ENCODE measurements at places on chromosomes 12 and 14.

DNA sequence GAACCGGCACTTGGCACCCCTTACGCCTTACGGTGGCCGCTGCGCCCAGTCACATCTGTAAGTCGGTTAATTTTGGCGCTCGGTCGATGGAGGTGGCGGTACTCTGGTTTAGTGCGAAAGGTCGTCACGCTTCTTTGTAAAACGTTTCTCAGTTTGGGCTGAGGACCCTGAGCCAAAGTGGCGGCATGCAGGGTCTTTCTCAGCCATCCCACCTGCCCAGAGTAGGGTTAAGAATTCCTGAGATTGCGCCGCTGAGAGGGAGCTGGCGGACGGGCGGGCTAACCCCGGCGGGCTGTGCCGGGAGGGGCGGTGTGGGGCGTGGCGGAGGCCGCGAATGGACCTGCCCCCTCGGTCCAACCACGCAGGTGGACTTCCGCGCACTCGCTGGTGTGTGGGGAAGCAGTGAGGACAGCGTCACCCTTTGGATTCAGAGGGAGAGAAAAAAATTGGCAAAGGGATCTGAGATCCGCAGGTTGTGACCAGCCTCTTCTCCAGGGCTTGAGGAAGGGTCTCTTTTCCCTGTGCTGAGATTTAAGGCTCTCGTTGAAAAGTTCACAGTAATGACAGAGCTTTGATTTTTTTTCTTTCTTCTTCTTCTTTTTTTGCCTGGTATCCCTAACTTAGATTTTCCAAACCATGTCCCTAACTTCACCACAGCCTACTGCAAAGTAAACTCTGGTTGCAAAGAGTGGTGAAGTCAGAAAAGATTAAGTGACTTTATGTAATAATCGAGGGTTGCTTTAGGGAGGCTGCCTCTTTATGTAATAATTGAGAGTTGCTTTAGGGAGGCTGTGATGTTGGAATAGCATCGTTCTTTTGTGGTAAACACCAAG is 602 bp upstream of the FBXO33 start:
- peak overlapping the region; percentile 89 for H3K4me3 ChIP-seq
- peak; percentile 79 for DNase-seq
- peaks cover 15% of the 10 kb centered on the region for H3K4me1 ChIP-seq
- peak overlapping the region; percentile 48 for H3K27ac ChIP-seq
- H3K27me3 ChIP-seq = peaks cover 3% of the 10 kb centered on the region

DNA sequence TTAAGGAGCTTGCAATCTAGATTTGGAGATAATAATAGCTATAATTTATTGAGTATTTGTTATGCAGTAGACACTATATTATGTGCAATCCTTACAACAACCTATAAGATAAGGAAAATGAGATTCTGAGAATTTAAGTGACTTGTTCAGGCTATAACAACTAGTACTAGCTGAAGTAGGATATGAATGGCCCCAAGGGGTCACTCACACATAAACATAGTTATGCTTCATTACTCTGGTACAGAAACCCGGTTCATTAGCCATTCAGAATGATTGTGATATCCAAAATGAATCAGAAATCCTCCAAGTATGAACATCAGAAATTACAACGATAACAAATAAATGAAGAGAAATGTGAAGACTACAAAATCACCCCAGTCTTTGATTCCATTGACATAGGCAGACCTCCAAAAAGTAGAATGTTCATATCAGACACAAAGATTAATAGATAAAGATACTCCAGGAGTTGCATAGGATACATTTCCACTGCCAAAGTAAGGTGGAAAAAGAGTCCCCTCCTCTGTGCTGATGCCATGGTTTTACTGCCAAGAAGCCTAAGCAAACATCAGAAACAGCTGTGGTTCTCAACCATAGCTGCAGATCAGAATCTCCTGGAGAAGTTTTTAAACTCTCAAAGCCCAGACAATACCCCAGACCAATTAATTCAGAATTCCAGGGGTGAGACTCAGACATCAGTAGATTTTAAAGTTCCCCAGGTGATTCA is 8.6 kb upstream of the NID2 start:
- H3K4me1 ChIP-seq = no peaks in the 10 kb centered on the region
- H3K4me3 ChIP-seq = no peak overlapping the region
- H3K27me3 ChIP-seq = no peaks in the 10 kb centered on the region
- H3K36me3 ChIP-seq = no peaks in the 10 kb centered on the region
- DNase-seq = no peak

DNA sequence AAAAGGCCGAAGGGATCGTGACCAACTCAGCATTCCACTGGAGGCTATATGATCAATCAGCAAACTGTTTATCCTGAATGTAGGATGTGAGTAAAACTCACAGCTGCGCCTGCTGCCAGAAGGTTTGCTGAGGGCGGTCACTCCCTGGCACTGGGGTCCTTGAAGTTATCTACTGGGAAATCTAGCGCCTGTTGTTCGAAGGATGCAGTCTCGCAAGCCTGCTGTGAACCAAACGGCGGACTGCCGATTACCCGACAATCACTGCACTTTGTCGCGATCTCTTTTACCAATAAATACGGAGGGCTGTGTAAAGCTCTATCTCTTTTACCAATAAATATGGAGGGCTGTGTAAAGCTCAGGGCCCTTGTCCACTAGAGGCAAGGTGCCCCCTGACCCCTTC is 12.9 kb downstream of the DDX51 start:
- no peak overlapping the region for H3K4me3 ChIP-seq
- no peak overlapping the region for H3K27ac ChIP-seq
- peaks cover 45% of the 10 kb centered on the region for H3K36me3 ChIP-seq
- DNase-seq = no peak
- H3K27me3 ChIP-seq = peaks cover 5% of the 10 kb centered on the region

DNA sequence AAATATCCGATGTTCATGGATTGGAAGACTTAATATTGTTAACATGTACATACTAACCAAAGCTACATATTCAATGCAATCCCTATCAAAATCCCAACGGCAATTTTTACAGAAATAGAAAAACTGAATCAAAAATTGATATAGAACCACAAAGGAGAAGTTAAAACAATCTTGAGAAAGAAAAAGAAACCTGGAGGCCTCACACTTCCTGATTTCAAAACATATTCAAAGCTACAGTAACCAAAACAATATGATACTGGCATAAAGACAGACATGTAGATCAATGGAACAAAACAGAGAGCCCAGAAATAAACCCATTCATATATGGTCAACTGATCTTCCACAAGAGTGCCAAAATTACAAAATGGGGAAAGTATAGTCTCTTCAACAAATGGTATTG is 5.4 kb upstream of the PELI2 start:
- no peak overlapping the region for H3K27ac ChIP-seq
- H3K4me3 ChIP-seq = no peak overlapping the region
- no peak for DNase-seq
- H3K4me1 ChIP-seq = peaks cover 28% of the 10 kb centered on the region
- H3K36me3 ChIP-seq = peaks cover 6% of the 10 kb centered on the region

DNA sequence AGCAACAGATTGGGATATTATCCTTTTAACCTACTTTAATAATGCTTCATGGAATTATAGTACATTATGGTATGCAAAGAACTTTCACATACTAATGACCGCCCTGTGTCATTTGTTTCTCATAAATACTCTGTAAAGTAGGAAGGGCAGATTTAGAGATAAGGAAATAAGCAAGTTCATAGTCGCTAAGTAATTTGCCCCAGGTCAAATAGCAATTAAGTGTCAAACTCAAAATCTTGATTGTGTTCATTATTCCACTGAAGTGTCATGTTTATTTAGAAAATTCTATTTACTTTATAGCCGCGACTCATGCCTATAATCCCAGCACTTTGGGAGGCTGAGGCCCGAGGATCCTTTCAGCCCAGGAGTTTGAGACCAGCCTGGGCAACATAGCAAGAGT is 98.7 kb upstream of the ATF1 start:
- no peaks in the 10 kb centered on the region for H3K36me3 ChIP-seq
- H3K4me1 ChIP-seq = no peaks in the 10 kb centered on the region
- no peak overlapping the region for H3K4me3 ChIP-seq
- H3K27ac ChIP-seq = no peak overlapping the region

- H3K27ac ChIP-seq = no peak overlapping the region
- no peaks in the 10 kb centered on the region for H3K27me3 ChIP-seq
- peaks cover under 1% of the 10 kb centered on the region for H3K4me1 ChIP-seq
- no peaks in the 10 kb centered on the region for H3K36me3 ChIP-seq
Measured at GRCh38 chr12:58204071-58204470, 262.7 kb downstream of the ATP23 start.

DNA sequence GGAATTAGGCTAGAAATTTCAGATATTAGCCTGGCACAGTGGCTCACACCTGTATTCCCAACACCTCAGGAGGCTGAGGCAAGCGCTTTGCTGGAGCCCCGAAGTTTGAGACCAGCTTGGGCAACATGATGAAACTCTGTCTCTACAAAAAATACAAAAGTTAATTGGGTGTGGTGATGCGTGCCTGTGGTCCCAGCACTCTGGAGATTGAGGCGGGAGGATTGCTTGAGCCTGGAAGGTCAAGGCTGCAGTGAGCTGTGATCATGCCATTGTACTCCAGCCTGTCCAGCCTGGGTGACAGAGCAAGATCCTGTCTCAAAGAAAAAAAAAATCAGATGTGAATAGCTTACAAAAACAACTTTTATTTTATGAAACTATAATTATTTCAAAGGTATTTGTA is 15.1 kb downstream of the FRMD6 start:
- peaks cover 2% of the 10 kb centered on the region for H3K27me3 ChIP-seq
- no peak overlapping the region for H3K4me3 ChIP-seq
- no peak for DNase-seq
- H3K4me1 ChIP-seq = no peaks in the 10 kb centered on the region
- no peak overlapping the region for H3K27ac ChIP-seq

GRCh38 chr14:53193193-53193592 is 40.1 kb upstream of the DDHD1 start:
- H3K4me3 ChIP-seq = no peak overlapping the region
- no peaks in the 10 kb centered on the region for H3K36me3 ChIP-seq
- no peaks in the 10 kb centered on the region for H3K27me3 ChIP-seq

DNA sequence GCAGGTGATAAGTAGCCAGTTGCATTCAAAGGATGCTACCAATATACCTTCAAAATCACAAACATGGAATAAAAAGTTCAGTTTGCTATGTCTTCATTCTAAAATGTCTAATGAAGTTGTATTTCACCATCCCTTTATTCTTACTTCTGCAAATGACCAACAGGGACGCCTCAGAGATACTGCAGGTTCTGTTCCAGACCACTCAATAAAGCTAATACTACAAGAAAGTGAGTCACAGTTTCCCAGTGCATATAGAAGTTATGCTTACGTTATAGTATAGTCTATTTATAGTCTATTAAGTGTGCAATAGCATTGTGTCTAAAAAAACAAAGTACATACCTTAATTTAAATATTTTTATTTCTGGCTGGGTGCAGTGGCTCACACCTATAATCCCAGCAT is 29.3 kb upstream of the EIF5 start:
- H3K4me1 ChIP-seq = no peaks in the 10 kb centered on the region
- no peaks in the 10 kb centered on the region for H3K36me3 ChIP-seq
- H3K27me3 ChIP-seq = peaks cover 1% of the 10 kb centered on the region
- H3K27ac ChIP-seq = no peak overlapping the region
- no peak for DNase-seq

GRCh38 chr12:112847708-112848337 is 56.3 kb downstream of the RPH3A start:
- no peak for DNase-seq
- H3K36me3 ChIP-seq = no peaks in the 10 kb centered on the region
- peaks cover 21% of the 10 kb centered on the region for H3K4me1 ChIP-seq
- H3K27ac ChIP-seq = no peak overlapping the region
- no peak overlapping the region for H3K4me3 ChIP-seq
- peaks cover 2% of the 10 kb centered on the region for H3K27me3 ChIP-seq

- H3K4me1 ChIP-seq = peaks cover 3% of the 10 kb centered on the region
- no peak overlapping the region for H3K27ac ChIP-seq
- no peak for DNase-seq
Measured at GRCh38 chr12:5173511-5174011, 129.9 kb downstream of the KCNA5 start.

DNA sequence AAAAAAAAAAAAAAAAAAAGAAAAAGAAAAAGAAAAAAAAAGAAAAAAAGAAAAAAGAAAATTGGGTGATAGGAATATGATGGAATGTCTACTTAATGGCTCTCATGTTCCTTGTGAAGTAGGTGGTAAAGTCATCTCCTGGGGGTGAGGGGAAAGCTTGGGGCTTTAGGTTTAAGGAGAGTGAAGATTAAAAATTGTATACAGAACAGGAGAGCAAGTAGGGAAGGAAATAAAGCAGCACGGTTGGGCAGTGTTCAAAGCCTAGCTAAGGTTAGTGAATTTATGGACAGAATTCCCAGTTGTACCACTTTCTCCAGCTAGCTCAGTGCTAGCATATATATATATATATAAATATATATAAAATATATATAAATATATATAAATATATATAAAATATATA is 40.0 kb upstream of the SLC2A13 start:
- H3K4me1 ChIP-seq = no peaks in the 10 kb centered on the region
- H3K27ac ChIP-seq = no peak overlapping the region
- DNase-seq = no peak

DNA sequence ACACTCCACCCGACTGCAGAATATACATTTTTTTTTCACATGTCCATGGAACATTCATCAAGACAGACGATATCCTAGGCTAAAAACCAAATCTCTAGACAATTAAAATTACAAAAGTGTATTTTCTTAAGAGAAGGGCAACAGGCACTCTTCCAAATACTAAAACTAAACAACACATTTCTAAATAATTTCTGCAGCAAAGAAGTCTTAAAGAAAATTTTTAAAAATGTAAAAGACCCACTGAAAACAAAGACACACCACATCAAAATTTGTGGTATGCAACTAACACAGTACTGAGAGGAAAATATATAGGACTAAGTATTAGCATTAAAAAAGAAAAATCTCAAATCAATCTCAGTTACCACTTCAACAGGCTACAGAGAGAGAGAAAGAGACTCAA is 570.0 kb downstream of the SLC16A7 start:
- no peaks in the 10 kb centered on the region for H3K27me3 ChIP-seq
- no peak for DNase-seq
- no peaks in the 10 kb centered on the region for H3K4me1 ChIP-seq
- H3K27ac ChIP-seq = no peak overlapping the region

- H3K27ac ChIP-seq = no peak overlapping the region
- H3K27me3 ChIP-seq = peaks cover 2% of the 10 kb centered on the region
- DNase-seq = no peak
- no peak overlapping the region for H3K4me3 ChIP-seq
Measured at GRCh38 chr12:29582146-29582545, 84.7 kb upstream of the OVCH1 start.

- H3K36me3 ChIP-seq = no peaks in the 10 kb centered on the region
- peaks cover 3% of the 10 kb centered on the region for H3K27me3 ChIP-seq
- H3K4me1 ChIP-seq = no peaks in the 10 kb centered on the region
- no peak overlapping the region for H3K27ac ChIP-seq
- no peak overlapping the region for H3K4me3 ChIP-seq
Measured at GRCh38 chr12:93200291-93200917, 177.3 kb upstream of the NUDT4 start.

- peaks cover 15% of the 10 kb centered on the region for H3K27me3 ChIP-seq
- peaks cover 67% of the 10 kb centered on the region for H3K4me1 ChIP-seq
Measured at GRCh38 chr14:76924371-76925096, 98.3 kb downstream of the LRRC74A start.

Measured in glutamatergic neuron (in vitro differentiated cells).